ENCODE measurements at places on chromosomes 13 and 19. TPM values are rescaled to one million over a fixed set of nuclear protein-coding genes. Genes with fewer than 3 reads are reported as not detected.

NKPD1 gene
- 0.07 TPM for total RNA-seq

GRCh38 chr19:18656337-18657086 lies 19.7 kb downstream of the KLHL26 start:
- no peak for DNase-seq

GRCh38 chr19:44202470-44202869 lies 9.9 kb upstream of the ZNF227 start:
- no peak for DNase-seq

- no peak for DNase-seq
These were observed 44.5 kb downstream of the RFX2 start for GRCh38 chr19:6065685-6066374.

DNA sequence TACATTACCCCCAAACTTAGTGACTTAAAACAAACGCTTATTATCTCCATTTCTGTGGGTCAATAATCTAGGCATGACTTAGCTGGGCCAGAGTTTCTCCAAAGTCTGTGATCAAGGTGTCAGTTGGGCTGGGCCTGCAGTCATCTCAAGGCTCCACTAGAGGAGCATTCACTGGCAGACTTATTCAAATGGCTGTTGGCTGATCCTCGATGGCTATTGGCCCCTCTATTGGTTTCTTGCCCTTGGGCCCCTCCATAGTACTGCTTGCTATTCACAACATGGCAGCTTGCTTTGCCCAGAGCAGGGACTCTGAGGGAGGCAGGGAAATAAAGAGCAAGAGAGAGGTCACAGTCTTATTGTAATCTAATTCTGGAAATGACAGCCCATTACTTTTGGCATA lies 57.6 kb downstream of the RCBTB2 start:
- no peak for DNase-seq

DNA sequence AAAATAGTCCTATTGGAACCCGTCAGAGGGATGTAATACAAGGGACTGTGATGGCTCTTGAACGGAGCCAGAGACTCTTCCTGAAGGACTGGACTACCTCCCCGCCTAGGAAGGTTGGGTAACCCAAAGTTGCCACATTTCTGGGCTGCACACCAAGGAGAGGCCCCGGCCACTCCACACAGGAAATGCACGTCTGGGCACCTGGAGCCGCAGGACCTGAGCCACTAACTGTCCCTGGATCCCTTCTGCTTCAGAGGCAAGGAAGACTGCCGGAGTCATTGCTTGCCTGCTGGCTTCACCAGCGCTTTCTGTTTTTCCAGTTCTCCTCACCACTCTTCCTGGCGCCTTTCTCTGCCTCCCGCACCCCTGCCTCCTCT lies 1.2 kb upstream of the FLT1 start:
- no peak for DNase-seq

DNA sequence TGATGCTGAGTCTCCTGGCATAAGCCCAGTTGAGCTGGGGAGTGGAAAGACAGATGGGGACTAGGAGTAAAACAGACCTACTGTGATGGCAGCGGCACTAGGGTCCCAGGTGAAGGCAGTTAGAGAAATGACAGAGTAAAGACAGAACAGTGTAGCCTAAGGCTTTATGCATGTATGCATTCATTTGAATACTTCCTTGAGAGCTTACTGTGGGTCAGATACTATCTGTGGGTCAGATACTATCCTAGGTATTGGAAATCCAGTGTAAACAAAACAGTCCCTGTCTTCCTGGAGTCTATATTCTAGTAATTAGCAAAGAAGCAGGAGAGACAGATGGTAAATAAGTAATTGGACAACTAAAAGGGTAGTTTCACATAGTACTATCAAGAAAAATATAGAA lies 73.7 kb upstream of the LRCH1 start:
- no peak for DNase-seq

DNA sequence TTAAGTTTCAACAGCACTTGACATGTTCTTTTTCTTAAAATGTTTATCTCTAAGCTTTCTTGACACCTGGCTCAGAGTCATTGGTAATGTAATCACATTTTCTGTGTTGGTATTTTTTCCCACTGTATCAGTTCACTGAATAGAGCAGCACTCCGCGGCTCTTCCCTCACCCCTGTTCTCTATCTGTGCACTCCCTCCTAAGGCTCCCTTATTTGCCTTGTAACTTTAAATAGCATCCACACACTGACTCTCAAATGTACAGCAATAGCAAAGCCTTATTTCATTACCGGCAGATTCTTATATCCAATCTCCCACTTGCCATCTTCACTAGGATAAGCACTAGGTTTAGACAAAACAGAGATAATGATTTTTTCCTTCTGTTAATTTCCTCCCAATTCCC lies 935.5 kb upstream of the SLC10A2 start:
- DNase-seq, result no peak

DNA sequence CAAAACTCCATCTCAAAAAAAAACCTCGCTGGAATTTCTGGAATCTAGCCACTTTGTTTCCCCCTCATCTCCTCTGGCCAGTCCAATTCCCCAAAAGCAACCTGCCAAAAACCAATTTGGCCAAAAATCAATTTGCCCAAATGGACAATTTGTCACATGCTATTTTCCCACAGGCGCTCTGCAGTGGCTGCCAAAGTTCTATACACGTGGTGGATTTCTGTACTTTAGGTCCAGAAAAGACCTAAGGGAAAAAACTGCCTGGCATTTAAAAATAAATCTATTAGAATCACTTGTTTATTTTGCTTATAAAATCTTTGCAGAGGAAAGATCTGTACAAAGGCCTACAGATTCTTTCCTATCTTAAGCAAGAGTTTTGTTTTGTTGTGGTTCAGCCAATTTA lies 79.4 kb downstream of the MAP4K1 start:
- no peak for DNase-seq

DNA sequence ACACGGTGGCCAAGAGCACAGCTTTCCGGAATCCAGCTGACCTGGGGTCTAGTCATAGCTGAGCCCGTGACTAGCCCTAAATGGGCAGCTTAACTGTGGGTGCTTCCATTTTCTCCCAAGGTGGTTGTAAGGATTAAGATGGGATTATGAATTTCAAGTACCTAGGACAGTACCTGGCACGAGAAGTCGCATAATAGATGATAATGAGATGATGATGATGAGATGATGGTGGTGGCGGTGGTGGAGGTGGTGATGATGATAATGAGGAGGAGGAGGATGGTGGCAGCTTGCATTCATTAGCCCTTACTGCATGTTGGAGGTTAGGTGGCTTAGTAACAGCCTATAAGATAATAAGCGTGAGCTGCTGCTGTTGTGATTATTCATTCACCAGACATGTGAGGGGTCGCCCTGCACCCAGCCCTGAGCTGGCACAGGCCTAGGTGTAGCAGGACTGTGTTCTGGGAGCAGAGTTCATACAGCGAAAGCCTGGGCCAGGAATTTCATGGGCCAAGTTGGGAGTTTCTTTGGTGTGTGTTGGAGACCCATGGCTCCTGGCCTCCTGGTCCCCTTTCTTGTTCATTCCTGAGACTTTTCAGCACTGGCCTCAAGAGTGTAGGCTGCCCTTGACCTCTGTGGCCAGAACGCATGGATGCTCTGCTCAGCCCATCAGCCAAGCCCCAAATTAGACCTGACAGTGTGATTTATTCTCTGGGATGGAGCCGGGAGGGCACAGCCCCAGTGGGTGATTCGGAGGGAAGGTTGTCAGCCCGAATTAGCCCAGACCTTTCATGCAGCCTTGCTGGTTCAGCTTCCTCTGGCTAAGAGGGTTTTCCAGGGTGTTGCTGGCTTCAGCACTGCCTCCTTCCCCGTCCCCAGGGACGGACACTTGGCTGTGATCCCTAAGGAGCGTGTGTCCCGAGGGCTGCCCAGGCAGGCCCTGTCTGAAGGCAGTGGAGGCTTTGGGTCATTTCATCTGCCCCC lies 128.8 kb downstream of the SIPA1L3 start:
- no peak for DNase-seq

GRCh38 chr13:73870970-73871935 lies 263.0 kb downstream of the KLF12 start:
- peak; percentile 34 for DNase-seq

DNA sequence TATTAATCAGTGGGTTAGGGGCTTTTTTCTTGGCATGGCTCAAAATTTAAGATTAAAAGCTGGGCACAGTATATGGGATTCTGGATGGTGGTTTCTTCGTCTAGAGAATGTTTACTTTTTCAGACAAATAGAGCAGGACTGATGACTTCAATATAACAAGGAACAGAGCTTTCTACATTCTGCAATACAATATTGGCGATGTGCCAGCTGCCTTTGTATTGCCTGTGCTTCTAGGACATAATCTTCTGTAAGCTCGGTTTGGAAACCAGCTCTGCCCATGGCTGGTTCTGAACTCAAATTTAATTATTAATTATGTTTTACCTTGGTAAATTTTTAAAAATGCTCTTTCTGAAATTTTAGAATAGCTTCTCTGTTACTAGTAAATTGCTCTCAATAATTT lies 139.1 kb upstream of the TRPC4 start:
- DNase-seq, result no peak

- no peak for DNase-seq
These were observed 381.0 kb downstream of the TSHZ3 start for GRCh38 chr19:30968210-30968609.

- DNase-seq, result no peak
These were observed 50.2 kb upstream of the KLF2 start for GRCh38 chr19:16274447-16274846.

- DNase-seq, result no peak
These were observed 347.2 kb downstream of the ZNF536 start for GRCh38 chr19:30719189-30719998.
